NCI-H460 (cell line): ENCODE measurements at places on chromosomes 2 and 18.

DNA sequence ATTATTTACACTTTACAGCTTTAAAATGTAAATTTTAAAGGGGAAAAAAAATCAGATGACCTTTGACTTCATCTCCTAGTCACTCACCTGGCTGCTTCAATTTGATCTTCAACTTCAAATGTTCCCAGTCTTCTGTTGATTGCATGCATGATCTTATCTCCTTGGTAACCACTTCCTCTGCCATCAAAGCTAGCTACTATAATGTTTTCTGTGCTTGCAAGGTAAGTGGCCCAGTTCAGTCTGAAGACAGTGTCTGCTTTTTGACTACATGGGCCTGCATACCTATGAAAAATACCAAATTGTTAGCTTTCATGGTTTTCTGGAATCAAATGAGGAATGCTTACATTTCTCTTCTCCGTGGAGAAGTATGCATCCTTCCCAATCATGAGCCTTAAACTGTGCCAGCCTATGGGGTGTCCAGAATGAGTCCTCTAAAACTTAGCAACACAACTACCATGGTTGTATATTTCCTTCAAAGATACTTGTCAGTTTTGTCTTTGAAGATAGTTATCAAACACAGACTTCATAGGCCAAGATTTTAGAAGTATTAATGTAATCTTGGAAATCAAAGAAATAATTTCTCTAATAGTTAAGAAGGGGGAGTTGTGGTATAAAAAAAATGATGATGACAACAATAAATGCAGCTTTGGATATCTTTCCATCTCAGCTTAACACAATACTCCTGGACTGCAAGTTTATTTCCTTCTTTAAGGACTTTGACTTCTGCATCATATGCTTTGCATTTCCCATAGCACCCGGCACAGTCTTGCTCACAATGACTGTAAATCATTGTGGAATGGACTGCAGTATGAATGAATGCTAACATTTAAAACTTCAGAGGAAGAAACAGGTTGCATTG, 62.1 kb downstream of the DPP4 start:
- DNase-seq = no peak

- DNase-seq = no peak
These were observed 203.3 kb downstream of the LRP1B start for GRCh38 chr2:141927536-141927935.

GRCh38 chr2:217367464-217367863, 507.6 kb upstream of the TNP1 start:
- no peak for DNase-seq

- no peak for DNase-seq
These were observed 6.8 kb downstream of the MAIP1 start for GRCh38 chr2:199962203-199962602.

DNA sequence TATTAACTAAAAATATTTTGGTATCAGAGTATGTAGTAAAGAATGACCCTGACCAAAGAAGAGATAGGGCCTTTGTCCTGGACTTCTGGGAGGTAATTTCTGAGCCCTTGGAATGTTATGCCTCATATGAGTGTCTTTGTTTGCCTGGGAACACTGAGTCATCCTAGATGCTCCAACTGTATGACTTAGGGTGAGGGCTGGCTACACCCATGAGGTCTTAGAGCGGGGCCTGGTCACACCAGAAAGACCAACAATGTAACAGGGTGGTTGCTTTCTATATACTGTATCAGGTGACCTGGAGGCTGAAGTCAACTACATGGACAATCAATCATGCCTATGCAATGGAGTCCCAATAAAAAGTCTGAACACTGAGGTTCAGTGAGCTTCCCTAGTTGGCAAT, 253.1 kb downstream of the MBD2 start:
- DNase-seq = no peak

GRCh38 chr2:46198164-46198883, 98.9 kb upstream of the EPAS1 start:
- DNase-seq = no peak

DNA sequence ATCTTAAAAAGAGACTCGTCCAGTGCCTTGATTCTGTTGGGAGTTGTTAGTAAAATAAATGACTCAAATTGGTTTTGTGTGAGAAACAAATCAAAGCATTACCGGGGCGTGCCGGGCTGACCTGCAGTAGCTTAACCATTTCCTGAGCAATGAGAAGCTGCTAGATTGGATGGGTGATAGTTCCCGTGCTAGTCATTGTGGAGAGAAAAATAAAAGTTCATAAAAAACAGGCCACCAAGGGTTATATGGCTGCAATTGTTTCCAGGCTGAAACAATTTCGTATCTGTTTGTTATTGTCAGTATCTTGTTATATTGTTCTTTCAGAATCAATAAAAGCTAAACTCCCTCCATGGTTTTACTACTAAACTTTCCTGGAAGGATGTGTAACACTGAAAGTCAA, 314.4 kb downstream of the MTX2 start:
- DNase-seq = peak; percentile 31

DNA sequence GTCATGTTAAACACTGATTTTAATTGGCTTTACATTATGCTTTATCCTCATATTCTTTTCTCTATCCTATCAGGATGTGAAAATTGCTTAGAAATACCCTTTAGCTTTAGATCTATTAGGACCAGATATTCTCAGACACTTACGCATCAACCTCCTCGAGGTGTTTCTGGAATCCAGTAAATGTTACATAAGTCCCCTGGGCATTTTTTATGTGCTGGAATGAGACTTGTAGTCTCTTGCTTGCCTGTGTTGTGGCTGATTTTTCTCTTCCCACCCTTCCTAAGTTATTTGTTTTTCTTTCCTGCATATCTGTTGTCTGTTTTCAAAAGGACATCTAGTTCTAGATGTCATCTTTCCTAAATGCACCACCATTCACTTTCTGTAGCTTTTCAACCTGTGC, 197.1 kb downstream of the CCDC85A start:
- no peak for DNase-seq

DNA sequence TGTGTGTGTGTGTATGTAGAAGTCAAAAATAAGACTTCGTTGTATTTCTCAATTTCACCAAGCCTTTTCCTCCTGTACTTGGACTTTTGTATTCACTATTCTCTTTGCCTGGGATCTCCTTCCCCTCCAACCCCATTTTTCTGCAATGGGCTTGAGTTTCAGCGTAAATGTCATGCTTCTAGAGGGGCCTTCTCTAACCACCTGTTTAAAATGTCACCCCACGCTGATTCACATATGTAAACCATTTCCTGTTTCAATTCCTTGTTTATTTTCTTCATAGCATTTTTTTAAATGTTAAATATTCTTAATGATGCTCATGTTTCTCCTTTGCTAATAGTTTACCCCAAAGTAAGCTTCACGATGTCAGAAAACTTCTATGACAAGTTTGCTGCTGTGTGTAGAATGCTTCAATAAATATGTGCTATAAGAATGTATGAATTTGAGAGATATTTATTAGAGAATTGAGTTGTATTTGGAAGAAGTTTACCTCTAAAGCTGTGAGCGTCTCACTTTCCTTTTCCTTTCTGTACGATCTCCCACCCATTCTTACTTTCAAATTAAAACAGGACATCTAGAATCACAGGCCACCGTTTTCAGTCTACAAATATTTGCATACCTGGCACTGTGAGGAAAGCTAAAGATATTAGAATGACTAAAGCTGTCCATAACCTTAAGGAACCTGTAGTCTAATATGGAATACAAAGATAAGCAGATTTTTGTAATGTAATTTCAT, 762.4 kb downstream of the LRRTM4 start:
- no peak for DNase-seq

GRCh38 chr2:17301437-17301836, 216.8 kb downstream of the RAD51AP2 start:
- DNase-seq = no peak

DNA sequence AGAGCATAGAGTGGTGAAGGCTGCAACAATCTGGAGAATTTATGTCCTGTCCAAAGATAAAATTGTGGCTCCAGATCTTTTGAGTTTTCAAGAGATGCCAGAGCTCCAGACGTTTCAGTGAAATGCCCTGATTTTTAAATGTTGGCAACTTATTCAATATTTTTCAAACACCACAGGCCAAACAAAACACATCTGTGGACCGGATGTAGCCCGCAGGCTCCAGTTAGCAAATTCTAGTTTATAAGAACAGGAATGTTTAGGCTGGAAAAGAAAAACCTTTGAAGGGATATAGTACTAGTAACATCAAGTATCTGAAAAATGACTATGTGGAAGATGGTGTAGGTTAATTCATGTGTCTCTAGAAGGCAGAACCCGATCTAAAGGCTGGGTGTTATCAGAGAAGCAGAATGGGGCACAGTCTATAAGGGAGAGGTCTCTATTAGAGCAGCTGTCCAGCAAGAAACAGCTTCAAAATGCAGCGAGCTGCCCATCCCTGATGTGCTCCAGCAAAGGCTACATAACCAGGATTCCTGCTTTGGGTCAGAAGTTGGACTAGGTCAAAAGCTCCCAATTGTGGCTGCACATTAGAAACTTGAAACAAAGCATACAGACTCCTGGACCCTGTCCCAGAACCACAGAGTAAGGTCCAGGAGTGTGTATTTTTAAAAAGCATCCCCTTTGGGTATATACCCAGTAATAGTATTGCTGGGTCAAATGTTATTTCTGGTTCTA, 105.9 kb downstream of the ANKRD44 start:
- no peak for DNase-seq

GRCh38 chr18:3715231-3716080, 265.5 kb downstream of the TGIF1 start:
- no peak for DNase-seq

DNA sequence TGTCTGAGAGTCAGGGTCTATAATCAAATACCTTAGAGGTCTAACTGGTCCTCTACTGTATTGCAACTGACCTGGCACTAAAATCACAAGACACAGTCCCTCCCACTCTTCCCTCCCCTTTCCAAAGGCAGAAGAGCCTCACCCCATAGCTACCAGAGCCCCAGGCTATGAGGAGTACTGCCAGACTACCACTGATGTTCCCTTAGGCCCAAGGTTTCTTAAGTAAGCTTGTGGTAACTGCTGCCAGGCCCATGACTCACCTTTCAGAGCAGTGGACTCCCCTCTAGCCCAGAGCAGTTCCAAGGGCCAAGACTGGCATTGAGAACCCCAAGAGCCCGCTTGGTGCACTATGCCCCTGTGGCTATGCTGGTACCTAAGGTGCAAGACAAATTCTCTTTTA, 1193.4 kb downstream of the DSC3 start:
- DNase-seq = no peak
